ENCODE measurements at places on chromosomes 12 and 14. TPM values are rescaled to one million over a fixed set of nuclear protein-coding genes. Genes with fewer than 3 reads are reported as not detected.

The NOXRED1 gene
- total RNA-seq = not detected

DNA sequence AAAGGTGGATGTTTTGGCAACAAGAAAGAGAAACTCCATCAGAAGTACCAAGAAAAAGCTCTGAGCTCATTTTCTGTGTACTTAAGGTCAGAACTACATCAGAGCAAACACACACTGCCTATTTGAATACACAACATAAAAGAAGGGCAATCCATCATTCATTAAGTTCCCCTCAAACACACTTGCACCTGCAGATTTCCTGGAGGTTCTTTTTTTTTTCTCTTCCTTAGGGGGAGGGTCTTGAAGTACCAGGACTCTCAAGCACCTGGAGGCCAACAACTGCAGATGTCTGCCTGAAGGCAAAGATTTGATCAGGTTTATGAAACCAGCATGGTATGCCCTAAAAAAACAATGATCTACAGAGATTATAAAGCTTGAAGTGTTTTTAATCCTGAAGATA is 26.1 kb upstream of the PTHLH start:
- no peaks in the 10 kb centered on the region for H3K36me3 ChIP-seq
- DNase-seq = no peak
- no peak overlapping the region for H3K27ac ChIP-seq
- H3K4me3 ChIP-seq = no peak overlapping the region
- no peaks in the 10 kb centered on the region for H3K27me3 ChIP-seq
- no peaks in the 10 kb centered on the region for H3K4me1 ChIP-seq

GRCh38 chr12:109618082-109618481 is 44.5 kb downstream of the MVK start:
- no peak for DNase-seq
- H3K27ac ChIP-seq = no peak overlapping the region
- no peaks in the 10 kb centered on the region for H3K27me3 ChIP-seq
- no peak overlapping the region for H3K4me3 ChIP-seq
- H3K36me3 ChIP-seq = no peaks in the 10 kb centered on the region
- H3K4me1 ChIP-seq = peaks cover 4% of the 10 kb centered on the region

- H3K36me3 ChIP-seq = no peaks in the 10 kb centered on the region
- no peak for DNase-seq
- H3K4me3 ChIP-seq = no peak overlapping the region
- H3K27me3 ChIP-seq = no peaks in the 10 kb centered on the region
- no peaks in the 10 kb centered on the region for H3K4me1 ChIP-seq
These were observed 704.2 kb upstream of the TMEM132C start for GRCh38 chr12:127562816-127563215.

The BHLHE41 gene
- 3.4 TPM for total RNA-seq

GRCh38 chr14:32258336-32258993 is 55.4 kb upstream of the RNU6-8 start:
- no peak overlapping the region for H3K27ac ChIP-seq
- no peaks in the 10 kb centered on the region for H3K36me3 ChIP-seq
- H3K4me3 ChIP-seq = no peak overlapping the region
- no peaks in the 10 kb centered on the region for H3K4me1 ChIP-seq
- no peaks in the 10 kb centered on the region for H3K27me3 ChIP-seq

The BCAT1 gene
- total RNA-seq = 263 TPM

DNA sequence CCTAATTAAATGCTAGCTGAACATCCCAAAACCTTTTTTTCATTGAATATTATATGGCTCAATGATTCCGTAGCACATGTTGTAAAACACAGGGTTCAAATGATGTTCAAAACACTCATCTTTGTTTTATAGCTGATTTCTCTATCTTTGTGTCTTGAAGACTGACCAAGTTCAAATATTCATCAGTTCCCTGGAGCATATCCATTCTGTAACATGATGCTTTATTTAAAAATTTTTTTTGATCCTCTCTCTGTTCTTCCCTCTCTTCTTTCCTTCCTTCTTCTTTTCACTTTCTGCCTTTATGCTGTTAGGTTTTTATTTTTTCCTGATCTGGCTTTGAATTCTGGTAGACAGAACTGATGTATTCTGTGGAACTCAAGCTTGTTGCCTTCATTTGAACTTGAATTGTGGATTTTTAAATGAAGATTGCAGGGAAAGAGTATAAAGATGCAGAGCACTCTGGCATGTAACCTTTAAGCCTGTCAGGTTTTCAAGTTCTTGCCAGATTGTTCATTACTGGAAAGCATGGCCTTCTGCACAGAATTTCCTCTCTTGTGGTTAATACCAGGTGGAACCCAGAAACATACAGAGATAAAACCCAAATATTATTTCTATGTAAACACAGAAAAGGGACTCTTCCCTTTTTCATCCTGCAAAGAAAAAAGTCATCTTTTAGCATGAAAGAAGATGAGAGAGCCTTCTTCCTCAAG is 39.5 kb downstream of the PROX2 start:
- H3K27ac ChIP-seq = no peak overlapping the region
- H3K27me3 ChIP-seq = no peaks in the 10 kb centered on the region
- no peak for DNase-seq
- H3K4me1 ChIP-seq = no peaks in the 10 kb centered on the region

DNA sequence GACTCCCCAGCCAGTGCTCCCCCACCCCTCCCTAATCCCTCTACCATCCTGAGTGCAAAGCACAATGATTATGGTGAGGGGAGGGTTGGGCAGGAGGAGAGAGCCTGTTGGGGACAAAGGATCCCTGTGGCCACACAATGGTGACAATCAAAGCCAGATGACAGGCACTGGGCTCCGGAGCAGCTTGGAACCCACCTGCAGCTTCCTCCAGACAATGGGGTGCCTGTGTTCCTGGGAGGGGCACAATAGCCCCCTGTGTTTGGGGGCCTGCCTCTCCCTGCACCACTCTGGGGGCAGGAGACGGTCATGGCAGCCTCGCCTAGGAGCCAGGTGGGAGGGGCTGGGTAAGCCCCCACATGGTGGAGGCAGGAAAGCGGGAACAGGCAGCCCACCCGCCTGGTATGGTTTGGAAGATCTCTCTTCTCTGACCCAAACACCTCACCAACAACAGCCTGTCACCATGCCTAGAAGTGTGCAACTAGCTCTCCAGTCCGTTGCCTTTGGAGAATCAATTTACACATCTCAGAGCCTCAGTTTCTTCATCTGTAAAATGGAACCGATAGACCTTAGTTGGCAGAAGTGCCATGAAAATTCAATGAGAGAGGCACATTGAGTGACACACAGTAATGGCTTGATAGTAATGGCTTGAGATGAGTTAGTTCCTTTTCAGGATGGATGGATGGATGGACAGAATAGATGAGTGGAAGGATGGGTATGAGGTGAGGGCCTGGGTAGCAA is 53.0 kb downstream of the MVK start:
- H3K27ac ChIP-seq = no peak overlapping the region
- no peaks in the 10 kb centered on the region for H3K4me1 ChIP-seq
- H3K27me3 ChIP-seq = no peaks in the 10 kb centered on the region
- H3K4me3 ChIP-seq = no peak overlapping the region

DNA sequence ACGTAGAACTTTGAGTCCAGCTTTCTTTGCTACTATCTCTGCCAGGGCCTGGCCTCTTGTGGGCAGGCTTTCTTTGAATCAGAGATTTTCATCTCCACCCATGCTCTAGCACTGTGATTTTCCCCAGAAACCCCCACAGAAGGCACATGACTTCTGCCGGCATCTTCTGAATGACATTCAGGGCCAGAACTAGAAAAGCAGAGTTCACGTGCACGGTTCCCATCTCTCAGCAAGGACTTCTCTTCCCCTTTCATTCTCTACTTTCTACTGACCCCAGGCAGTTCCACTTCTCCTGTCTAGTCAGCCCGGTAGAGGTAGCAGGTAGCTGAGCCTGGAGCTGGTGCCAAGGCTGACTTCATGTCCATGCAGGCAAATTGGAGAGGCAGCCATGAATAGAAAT is 26.9 kb downstream of the BATF start:
- no peaks in the 10 kb centered on the region for H3K4me1 ChIP-seq
- H3K4me3 ChIP-seq = no peak overlapping the region
- H3K36me3 ChIP-seq = no peaks in the 10 kb centered on the region
- H3K27ac ChIP-seq = no peak overlapping the region
- peaks cover 2% of the 10 kb centered on the region for H3K27me3 ChIP-seq

Measured in H1 (cell line).